Activated T-helper 1 cell treated with anti-CD3 and anti-CD28 coated beads, Interleukin-12 subunit alpha, Interleukin-12 subunit beta, Interleukin-2, Interleukin-4 antibody, amounts not matched to agents 30 ng/mL and 10 ng/mL and 1 ng/mL, durations not matched to agents 14 hours and 24 hours and 36 hours (primary cell): ENCODE measurements at places on chromosomes 16 and 17. TPM values are rescaled to one million over a fixed set of nuclear protein-coding genes. Genes with fewer than 3 reads are reported as not detected.

VAMP2 gene
- 54.7 and 55.9 TPM in 2 replicates for total RNA-seq

CTRB2 gene
- total RNA-seq: not detected in 2 replicates

UMOD gene
- not detected in 2 replicates for total RNA-seq

FNDC8 gene
- not detected in 2 replicates for total RNA-seq

DNA sequence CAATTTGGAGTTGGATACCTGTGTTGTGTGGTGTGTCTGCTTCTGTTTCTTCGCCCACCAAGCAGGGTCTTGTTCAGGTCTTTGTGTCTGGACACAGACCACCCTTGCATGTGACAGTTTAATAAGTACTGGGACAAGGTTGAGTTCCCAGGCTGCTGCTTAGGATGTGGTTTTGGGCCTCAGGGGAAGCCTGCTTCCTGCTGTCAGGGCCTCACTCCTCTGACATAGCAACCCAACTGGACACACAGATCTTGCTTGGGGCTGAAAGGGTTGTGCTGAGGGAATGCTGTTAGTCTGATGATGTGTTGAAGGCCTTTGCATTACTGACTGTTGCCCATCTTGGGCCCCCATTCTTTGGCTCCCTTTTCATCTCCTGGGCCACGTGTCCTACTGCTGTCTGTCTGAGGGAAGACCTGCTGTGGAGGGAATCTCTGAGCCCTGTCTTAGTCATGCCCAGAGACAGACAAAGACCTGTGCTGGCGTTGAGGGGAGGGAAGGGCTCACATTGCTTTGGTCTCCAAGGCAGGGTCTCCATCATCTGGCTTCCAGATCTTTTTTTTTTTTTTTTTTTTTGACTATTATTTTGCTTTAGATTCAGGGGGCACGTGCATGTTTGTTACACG is 4.7 kb upstream of the TGFB1I1 start:
- no peak for DNase-seq

DNA sequence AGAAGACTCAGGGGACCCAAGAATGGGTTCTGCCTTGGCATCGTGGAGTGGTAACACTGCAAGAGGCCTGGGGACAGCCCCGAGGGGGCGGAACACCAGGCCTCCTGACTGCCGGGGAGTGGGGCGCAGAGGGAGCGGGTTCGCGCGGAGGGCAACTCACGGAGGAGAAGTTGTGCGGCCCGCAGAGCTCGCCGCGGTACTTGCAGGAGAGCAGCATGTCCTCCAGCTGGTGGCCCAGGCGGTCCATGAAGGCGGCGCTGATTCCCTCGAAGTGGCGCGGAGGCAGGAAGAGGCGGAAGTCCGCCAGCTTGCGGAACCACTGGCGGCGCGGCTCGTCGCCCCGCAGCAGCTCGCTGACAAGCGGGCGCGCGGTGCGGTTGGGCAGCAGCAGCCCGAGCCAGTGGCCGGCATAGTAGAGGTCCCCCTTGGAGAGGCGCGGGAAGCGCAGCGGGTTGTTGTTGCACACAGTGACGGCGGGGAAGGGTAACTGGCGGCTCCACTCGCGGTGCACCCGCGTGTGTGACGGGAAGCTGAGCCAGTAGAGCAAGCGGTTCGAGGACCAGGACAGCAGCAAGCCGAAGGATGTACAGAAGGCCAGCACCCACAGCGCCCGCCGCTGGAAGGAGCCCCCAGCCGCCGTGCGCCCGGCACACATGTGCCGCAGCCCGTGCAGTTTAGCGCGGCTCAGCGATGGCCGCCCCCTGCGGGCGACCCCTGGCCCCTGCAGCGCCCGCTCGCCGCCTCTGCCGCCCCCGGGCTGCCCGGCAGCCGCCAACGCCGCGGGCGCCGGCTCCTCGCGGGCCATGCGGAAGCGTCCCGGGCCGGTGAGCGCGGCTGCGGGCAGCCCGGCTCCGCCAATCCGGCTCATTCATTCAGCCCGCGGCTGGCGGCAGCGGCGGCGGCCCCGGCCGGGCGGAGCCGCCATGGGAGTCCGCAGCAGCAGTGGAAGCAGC is 1.6 kb downstream of the ASIC2 start:
- DNase-seq: no peak

DNA sequence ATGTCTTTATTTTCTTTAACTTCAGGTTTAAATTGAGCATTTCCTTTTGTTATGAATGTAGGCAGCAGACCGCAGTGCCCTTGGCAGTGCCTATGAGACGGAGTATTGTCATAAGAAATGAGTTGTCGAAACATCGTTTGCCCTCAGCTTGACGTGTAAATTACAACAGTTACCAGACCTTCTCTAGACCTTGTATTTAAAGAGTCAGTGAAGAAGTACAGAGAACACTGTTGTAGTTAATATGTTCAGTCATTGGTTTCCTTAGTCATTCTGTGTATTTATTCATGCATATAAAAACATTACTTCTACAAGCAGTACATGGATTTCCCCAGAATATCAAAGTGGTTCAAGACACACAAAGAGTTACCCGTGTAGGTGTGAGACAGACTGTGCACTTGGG is 19.0 kb downstream of the IRF8 start:
- DNase-seq: no peak

GRCh38 chr16:81646561-81646960 is 132.5 kb upstream of the PLCG2 start:
- no peak for DNase-seq

DNA sequence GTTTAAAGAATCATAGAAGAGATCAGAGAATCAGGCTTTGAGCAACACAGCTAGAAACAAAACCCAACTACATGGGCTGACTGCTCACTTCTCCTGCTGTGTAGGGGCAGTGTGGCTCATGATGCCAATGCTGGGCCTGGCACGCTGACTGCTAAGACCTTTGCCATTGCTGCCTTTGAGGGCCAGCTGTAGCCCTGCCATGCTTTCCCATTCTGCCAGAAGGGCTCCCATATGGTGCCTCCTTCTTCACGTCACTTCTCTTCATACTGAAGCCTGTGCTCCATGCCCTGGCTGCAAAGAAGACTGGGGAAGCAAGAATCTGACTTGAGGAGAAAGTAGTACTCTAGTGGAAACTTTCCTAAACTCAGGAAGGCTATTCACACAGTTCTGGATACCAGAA is 232.9 kb downstream of the UTP18 start:
- no peak for DNase-seq

- DNase-seq: peak; percentile 31
Observed at GRCh38 chr17:4365628-4366326, 698 bp downstream of the UBE2G1 start.
